ENCODE measurements at places on chromosomes 2 and 18.

GRCh38 chr2:58449286-58450010, 208.3 kb upstream of the FANCL start:
- DNase-seq: no peak

GRCh38 chr2:231522418-231523180, 7.6 kb downstream of the NMUR1 start:
- DNase-seq: no peak

- no peak for DNase-seq
These were observed 19.6 kb upstream of the MC5R start for GRCh38 chr18:13804305-13804704.

DNA sequence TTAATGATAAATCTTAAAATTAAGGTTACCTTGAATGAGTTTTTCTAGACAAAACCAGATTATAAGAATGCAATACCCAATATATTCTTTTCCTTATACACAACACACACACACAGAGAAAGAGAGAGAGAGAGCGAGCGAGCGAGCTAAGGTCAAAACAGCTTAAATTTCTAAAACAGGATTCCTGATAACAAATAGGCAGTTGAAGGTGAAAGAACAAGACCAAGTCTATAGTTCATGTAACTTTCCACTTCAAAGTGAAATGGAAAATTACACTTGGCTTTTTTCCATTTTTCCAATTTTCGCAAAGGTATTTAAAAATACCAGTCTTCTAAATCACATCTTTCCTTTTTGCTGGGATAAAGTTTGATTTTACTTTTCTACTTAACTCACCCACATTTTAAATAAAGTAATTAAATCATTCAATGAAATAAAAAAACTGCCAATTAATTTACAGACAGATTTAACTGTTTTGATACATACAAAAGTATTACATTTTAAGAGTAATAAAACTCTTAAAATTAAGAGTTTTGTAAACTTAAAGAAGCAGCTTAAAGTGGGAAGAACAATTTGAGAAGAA, 98.8 kb downstream of the COBLL1 start:
- no peak for DNase-seq

- DNase-seq: no peak
These were observed 188.6 kb downstream of the SH3RF3 start for GRCh38 chr2:109317471-109318095.

DNA sequence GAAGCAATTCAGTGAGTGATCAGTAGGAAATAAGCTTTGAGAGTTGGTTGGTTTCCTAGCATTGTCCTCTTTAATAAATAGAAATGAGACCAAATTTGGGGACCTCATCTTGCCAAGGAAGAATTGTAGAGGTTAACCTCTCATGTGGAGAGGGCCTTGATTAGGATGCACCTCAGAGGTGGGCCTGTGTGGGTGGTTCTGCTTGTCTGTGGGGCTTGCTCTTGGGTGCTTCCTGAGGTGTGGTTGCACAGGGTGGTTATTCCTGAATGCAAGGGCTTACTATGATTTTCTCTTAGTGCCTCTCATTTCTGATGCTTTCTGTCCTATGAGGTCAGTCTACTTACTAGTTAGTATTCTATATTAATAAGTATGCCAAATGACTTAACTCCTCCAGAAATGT, 89.6 kb upstream of the MGAT5 start:
- DNase-seq: no peak

DNA sequence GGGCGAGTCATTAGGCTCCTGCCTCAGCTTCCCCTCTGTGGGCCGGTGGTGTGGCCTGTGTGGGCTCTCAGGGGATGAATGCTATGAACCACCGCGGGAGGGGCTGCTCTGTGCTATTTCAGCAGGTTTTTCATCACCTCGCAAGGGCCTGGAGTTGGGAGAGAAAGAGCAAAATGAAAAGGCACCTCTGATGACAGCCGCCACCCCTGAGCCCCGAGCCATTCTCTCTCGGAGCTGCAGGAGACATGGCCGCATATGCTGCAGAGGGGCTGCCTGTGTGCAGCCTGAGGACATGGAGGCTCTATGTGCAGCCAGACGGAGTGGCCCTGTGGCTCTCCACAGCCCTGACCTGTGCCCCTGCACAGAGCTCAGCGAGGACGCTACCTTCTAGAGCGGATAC, 96.2 kb upstream of the CTDP1 start:
- no peak for DNase-seq

- DNase-seq: no peak
These were observed 26.6 kb downstream of the SERTAD2 start for GRCh38 chr2:64626963-64627760.

GRCh38 chr2:56688661-56689060, 504.9 kb downstream of the CCDC85A start:
- no peak for DNase-seq

- no peak for DNase-seq
These were observed 123.9 kb downstream of the ZFP36L2 start for GRCh38 chr2:43102366-43103092.

- DNase-seq: no peak
These were observed 16.8 kb downstream of the WDFY1 start for GRCh38 chr2:223928113-223929006.

DNA sequence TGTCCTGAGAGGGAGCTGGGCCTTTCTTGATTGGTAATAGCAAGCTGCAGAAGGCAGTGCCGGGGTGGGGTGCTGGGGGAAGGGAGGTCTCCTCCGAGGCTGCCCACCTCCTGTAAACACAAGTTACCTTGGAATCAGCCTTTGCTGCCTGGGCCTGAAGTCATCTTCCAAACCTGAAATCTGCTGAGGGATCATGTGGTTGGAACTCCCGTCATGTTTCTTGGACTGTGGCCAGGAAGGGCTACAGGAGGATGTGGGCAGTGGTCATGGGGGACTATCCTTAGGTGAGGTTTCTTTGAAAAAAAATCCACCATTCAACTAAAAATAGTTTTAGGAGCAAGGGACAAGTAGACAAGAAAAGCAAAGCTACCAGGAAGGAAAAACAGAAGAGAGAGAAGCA, 74.2 kb downstream of the CDK15 start:
- no peak for DNase-seq

DNA sequence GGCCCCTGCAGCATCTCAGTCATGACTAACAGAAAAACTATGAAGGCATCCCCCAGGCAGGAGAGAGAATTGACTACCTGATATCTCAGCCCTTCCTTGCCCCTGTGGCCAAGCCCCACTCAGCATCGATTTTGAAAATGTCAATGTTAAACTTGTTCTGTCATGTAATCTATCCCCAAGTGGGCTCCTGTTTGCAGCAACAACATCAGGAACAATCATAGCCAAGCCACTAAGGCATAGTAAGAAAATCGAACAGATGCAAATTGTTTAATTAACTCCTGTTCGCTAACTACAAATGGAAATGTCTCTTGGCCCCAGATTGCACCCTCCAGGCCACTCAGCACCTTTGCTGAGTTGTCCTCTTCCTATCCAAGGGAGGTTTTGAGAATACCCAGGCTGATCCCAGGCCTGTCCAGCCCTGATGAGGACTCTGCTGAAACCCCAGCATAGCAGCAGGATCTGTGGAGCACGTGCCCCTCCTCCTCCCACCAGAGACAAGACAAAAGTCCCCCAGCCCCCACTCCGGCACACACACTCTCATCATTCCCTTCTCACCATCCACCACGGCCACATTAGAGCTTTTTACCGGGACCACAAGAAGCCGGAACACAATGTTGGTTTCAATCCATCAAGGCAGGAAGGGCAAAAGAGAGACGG, 150.1 kb downstream of the TNS1 start:
- DNase-seq: no peak

- DNase-seq: no peak
These were observed 106.5 kb downstream of the SMC6 start for GRCh38 chr2:17646838-17647701.

DNA sequence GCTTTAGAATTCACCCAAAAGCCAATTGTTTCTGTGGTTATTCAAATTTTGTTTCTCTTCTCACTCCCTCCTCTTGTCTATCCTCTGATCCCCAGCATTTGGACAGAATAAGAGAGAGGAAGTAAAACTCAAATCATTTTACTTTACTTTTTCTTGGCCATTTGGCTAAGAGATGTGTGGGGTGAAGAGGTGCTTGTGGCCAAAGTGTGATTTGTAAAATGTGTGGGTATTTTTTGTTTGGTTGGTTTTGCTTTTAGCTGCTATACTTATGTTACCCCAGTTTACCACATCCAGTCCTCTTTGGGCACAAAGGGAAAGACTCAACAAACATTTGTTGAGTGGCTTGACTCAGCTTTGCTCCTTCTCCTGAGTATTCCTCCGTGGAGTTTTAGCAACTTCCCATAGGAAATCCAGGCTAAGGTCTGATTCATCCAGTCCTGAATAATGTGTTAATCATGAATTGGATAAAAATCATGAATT, 109.1 kb upstream of the CYP1B1 start:
- DNase-seq: no peak

DNA sequence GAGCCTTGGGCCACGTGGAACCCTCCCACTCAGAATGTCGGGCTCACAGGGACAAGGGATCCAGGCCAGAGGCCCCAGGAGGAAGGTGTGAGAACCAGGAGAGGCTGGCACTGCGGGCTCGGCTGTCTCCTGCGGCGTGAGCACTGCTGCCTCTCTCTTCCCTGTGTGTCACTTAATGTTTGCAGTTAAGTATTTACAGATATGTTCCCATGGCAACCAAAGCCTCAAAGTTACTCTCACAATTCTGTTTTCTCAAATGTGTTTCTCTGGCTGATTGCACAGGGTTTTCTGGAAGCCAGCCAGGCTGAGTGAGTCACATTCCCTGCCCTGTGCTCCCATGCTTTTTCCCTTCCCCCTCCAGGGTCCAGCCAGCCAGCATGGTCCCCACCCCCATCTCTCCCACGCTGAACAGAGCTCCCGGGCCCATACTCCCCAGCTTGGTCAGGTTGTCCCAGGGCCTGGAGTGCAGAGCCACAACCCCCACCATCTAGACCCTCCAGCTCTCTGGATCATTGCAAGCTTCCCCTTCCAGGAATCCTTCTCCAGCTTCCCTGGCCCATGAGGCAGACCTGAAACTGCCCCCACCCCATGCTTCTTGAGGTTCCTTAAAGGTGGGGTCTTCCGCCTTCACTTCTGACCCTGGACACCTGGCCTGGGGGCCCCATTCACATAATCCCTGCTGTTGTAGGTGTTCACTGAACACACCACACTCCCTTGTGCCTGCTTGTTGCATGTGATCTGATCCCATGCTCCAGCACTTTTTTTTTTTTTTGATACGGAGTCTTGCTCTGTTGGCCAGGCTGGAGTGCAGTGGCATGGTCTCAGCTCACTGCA, 265.9 kb downstream of the CELF4 start:
- peak; percentile 86 for DNase-seq

GRCh38 chr18:3216987-3217386, 2.8 kb downstream of the MYOM1 start:
- DNase-seq: no peak

- DNase-seq: no peak
These were observed 433.4 kb upstream of the MEIS1 start for GRCh38 chr2:66001538-66001937.

- no peak for DNase-seq
These were observed 162.6 kb downstream of the MYCN start for GRCh38 chr2:16102976-16103380.

- DNase-seq: no peak
These were observed 216.4 kb upstream of the TMEM200C start for GRCh38 chr18:6111726-6112125.

- DNase-seq: no peak
These were observed 381.3 kb downstream of the SOX11 start for GRCh38 chr2:6073191-6074088.

- DNase-seq: no peak
These were observed 81.0 kb downstream of the GPR39 start for GRCh38 chr2:132497591-132497990.

- no peak for DNase-seq
These were observed 125.1 kb upstream of the EPAS1 start for GRCh38 chr2:46171996-46172546.

- no peak for DNase-seq
These were observed 68.6 kb upstream of the COL5A2 start for GRCh38 chr2:189248141-189248540.

DNA sequence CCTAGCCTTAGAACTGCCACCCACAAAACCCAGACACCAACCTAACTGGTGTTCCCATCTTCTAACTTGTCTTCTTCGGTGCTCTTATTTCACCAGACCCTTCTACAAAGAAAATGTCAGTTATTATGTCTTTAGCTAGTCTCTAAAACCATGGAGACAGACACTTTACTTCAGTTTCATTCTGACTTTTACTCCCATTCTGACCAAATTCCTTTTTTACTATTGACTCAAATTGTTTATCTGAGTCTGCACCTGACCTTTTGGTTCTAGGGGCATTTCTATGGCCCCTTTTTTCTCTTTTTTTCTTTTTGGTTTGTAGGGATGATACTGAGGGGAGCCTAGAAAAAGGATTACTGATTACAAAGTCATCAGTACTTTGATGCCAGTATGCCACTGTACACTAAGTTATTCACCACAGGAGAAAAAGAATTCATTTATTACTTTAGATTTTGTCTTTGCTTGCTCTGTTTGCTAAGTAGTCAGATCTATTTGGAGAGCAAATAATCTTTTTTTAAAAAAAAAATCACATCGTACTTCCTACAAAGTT, 6.8 kb upstream of the SLC1A4 start:
- DNase-seq: no peak

GRCh38 chr18:58493516-58494253, 135.2 kb downstream of the ALPK2 start:
- peak; percentile 46 for DNase-seq

GRCh38 chr2:235263205-235264120, 230.4 kb upstream of the AGAP1 start:
- peak; percentile 32 for DNase-seq

GRCh38 chr2:223688094-223688835, 86.1 kb upstream of the SCG2 start:
- DNase-seq: no peak

DNA sequence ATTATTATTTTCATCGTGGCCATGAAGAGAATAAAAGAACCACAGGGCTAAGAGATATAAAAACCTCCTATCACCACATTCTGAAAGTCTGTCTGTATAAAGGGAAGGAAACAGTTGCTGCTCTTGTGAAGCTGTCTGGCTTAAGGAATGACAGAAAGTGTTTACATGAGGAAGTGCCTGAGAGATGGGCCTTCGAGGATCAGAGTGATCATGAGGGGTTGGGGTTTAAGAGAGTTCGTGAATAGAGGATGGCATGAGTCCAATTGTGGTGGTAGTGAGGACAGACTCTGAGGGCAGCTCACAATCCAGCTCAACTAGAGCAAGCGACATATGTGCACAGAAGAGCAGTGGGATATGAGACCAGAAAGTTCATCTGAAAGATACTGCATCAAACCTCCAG, 65.8 kb upstream of the PIEZO2 start:
- no peak for DNase-seq

Measured in omental fat pad (tissue), 4 donors.